SJSA1 (cell line): ENCODE measurements at places on chromosomes 2 and 18. TPM values are rescaled to one million over a fixed set of nuclear protein-coding genes. Genes with fewer than 3 reads are reported as not detected.

GRCh38 chr18:76741346-76741745 lies 81.0 kb upstream of the ZNF236 start:
- no peak for DNase-seq

Gene CD8B2
- not detected in 2 replicates for total RNA-seq

Gene TMEM163
- total RNA-seq = not detected in 2 replicates

Gene IL1RL2
- total RNA-seq = not detected in 2 replicates

GRCh38 chr2:96486696-96487095 lies 18.5 kb downstream of the NEURL3 start:
- DNase-seq = no peak

GRCh38 chr18:379681-380330 lies 112.0 kb upstream of the THOC1 start:
- DNase-seq = no peak

DNA sequence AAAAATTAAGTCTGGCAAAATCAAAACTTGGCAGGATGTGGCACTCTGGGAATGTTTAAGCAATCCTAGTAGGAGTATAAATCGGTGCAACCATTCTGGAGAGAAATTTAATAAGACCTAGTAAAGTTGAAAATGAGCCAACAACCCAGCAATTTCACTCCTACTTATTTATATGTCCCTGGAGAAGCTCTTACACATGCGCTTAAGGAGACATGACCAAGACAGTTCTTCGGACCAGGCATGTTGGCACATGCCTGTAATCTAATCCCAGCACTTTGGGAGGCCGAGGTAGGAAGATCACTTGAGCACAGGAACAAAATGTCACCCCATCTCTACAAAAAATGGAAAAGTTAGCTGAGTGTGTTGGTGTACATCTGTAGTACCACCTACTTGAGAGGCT lies 374.6 kb upstream of the LYPD1 start:
- no peak for DNase-seq

GRCh38 chr2:28164280-28164801 lies 228.3 kb upstream of the FOSL2 start:
- DNase-seq = no peak

GRCh38 chr2:227460070-227460485 lies 11.9 kb upstream of the AGFG1 start:
- DNase-seq = peak; percentile 45

Gene REG3G
- not detected in 2 replicates for total RNA-seq

- DNase-seq = no peak
Observed at GRCh38 chr2:33477473-33478468, 1.3 kb downstream of the RASGRP3 start.

Gene SCN2A
- total RNA-seq = 0.05 TPM in 1 of 2 replicates, not detected in the other

GRCh38 chr18:60668583-60668982 lies 296.0 kb upstream of the MC4R start:
- no peak for DNase-seq

DNA sequence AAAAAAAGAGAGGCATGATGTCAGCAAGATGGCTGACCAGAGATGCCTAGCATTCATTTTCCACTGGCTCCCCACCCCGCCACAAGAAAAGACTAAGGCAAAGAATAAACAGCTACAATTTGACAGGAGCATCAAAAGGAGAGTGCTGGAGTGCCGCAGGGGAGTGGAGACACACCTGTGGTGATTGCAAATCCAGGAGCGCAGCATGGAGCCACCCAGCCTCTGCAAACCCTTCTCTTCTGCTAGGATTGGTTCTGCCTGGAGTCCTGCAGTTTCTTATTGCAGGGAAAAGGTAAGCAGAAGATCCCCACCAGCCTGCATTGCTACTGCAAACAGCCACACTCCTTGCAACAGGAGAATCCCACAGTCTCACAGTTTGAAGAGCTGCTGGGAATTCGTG lies 26.1 kb downstream of the BOLL start:
- DNase-seq = no peak

GRCh38 chr2:37625156-37625555 lies 46.3 kb downstream of the CDC42EP3 start:
- no peak for DNase-seq

DNA sequence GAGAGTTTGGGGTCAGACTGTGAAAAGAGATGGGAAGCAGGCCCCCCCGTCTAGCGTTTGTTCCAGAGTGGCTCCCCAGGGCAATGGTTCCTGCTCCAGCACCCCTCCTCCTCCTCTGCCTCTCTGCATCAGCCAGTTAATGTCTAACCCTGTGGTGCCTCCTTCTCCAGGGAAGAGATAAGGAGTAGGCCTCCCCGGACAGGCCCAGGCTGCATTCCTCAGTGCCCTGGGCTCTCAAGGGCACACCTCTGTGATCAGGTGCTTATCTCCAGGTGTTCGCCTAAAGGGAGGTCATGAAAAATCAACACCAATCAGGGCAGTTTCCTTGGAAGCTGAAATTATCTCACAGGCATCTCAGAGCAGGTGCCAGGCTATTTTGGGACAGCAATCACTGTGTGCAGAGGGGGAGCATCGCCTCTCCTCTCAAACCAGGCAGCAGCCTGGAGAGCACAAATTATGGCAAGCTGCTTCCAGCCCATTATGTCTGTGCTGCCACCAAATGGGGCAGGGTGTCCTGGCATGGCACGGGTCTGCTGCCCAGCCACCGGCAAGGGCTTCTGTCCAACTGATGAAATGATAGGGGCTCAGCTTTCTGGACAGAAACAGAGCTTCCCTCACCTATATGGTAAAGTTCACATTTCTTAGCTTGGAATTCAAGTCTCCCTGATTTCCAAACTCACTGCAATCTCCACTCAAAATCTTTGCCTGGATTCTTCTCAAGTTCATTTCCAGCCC lies 255.8 kb upstream of the SLC14A2 start:
- no peak for DNase-seq

Gene RTN4
- total RNA-seq = 209 and 307 TPM in 2 replicates

GRCh38 chr2:174246944-174247381 lies 1.4 kb downstream of the OLA1 start:
- no peak for DNase-seq

Gene AFF3
- 0.18 TPM in 1 of 2 replicates, not detected in the other for total RNA-seq

- no peak for DNase-seq
Observed at GRCh38 chr2:221493391-221493790, 78.7 kb downstream of the EPHA4 start.

GRCh38 chr2:150626934-150627411 lies 139.5 kb upstream of the RND3 start:
- peak; percentile 30 for DNase-seq

- DNase-seq = no peak
Observed at GRCh38 chr2:1804865-1805264, 60.5 kb upstream of the PXDN start.

DNA sequence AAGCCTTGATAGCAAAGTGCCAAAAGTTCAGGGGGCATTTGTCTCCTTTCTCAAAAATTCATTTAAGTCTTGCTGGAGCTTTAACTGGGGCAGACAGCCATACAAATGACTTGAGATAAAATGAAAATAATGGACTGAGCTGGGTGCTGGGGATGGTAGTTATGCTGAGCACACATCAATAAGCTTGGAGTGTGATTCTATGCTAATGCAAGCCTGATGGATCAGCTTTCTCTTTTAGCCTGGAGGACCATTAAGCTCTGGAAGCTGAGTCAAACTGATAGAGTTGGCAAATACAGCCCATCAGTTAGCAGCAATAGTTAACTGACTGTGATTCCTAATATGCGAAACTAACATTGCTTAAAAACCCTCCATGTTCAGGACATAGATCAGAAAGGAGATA lies 98.0 kb downstream of the CAMKMT start:
- no peak for DNase-seq

DNA sequence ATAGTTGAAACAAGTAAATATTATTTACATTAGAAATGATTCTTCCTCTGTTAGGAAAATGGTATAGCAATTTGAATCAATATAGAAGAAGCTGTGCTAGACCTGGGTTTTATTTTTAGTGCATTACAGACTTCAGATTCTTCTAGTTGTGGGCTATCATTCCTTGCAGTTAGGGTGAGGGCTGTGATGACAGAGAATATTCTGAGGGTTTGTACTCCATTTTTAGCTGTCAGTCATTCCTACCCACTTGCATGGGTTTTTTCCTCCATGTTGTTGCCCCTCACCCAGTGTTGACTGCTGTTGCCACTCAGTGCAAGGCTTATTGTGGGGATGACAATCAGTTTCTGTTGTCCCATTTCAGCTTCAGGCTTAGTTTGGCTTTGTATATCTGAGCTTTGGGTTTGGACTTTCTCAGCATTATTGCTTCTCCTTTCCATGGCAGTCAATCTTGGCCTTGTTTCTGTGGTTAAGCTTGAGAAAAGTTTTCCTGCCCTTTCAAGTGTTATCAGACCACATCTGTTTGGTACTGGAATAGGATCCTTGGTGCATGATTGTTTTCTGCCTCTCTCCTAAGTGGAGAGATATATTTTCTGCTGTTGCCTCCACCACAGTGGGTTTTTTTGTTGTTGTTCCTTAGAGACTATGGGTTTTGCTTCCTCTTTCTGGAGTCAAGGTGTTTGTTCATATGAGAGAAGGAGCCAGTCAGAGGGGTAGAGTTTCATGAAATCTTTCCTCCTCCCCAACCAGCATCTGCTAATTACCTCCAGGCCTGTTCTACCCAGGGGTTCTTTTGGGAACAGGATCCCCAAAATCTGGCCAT lies 312.7 kb upstream of the CWC22 start:
- no peak for DNase-seq

DNA sequence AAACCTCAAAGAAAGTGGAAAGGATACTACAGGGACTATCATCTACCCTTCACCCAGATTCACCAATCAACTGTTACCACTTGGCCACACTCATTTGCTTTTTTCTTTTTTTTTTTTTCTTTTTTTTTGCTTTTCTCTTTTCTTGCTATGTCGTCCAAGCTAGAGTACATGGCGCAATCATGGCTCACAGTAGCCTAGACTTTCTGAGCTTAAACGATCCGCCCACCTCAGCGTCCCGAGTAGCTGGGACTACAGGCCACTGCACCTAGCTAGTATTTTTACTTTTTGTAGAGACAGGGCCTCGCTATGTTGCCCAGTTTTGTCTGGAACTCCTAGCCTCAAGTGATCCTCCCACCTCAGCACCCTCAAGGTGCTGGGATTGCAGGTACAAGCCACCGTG lies 24.0 kb downstream of the BIN1 start:
- DNase-seq = no peak

DNA sequence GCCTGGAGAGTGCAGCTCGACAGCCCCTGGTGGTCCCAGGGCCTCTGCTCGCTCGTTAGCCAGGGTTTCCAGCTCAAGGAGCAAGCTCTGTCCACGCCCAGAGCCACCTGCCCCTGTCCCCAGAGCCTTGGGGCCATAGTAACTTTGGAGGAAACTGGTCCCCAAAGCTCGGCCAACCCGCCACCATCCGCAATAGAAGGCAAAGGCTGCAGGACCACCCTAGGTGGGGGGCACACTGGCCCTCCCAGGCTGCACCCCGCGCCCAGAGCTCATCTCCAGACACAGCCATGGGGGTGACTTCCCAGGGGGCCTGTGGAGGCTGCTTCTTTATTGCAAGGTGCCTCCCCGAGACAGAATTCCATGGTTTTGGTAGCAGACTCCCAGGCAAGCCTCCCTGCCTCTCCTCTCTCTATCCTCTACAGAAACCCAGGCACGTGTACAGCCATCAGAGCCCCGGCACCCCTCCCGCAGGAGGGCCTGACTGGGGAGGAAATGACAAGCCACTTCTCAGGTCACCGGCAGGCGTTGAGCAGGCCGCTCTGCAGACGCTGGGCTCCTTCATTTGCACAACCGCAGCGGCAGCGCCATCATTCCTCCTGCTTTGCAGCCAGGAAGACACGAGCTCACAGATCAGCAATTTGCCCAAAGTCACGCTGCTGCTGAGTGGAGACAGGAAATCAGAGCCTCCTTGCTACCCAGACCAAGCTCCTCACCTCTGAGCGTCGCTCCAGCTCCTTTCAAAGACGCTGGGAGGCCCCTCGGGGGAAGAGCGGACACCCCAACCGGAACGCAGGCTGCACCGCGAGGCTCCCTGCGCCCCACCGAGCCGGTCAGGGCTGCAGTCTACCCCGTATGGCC lies 80.2 kb downstream of the NDUFA10 start:
- DNase-seq = no peak

GRCh38 chr2:237479747-237480146 lies 7.3 kb upstream of the MLPH start:
- DNase-seq = no peak

Gene FIGN
- total RNA-seq = 2.4 and 5.6 TPM in 2 replicates

Gene ANKRD23
- 2.5 and 3.4 TPM in 2 replicates for total RNA-seq

- DNase-seq = no peak
Observed at GRCh38 chr2:196410008-196410407, 229.5 kb upstream of the CCDC150 start.

Gene HS6ST1
- 120 and 160 TPM in 2 replicates for total RNA-seq

GRCh38 chr18:5463390-5463789 lies 80.4 kb downstream of the EPB41L3 start:
- DNase-seq = no peak

DNA sequence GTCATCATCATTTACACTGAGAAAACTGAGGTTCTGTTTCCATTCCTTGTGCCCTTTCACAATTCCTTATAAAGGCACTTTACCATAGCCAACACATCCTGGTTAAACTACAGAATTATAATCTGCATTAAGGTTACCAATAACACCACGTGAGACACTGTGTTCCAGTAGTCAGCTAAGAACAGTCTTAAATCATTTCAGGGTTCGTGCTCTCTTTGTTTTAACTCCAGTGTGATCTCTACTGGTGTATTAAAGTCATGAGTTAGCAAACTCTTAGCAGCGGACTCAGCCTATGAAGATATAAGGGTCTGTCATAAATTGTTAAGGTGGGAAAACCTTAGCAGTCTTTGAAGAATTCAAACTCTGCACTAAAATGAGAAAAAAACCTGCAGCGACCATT lies 53.0 kb downstream of the TCF4 start:
- DNase-seq = no peak
